Occipital lobe (tissue), 3 donors: ENCODE measurements at places on chromosomes 3 and 15.

- no peak for DNase-seq
These were observed 276.6 kb upstream of the NR2F2 start for GRCh38 chr15:96053781-96054428.

DNA sequence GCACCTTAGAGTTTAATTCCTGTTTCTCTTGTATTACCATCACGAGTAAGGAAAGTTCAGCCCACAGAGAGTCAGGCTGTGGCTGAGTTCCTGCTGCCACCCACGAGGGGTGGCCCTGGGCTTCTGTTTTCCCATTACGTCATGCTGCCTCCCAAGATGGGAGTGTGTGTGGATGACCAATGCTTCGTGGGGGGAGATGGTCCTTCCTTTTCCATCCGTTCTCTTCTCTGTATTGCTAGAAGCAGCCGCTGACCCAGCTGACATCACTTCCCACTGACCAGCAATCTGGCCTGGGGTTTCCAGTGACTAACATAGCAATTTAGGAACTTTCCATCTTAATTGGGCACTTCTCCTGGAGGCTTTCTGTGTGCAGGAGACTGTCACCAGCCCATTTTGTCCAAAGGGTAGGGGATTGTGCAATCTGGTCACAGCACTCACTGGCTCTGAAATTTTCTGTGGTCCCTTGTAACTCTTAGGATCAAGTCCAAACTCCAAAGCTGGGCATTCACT is 9.3 kb downstream of the IRAK2 start:
- DNase-seq = peak; percentile 44

GRCh38 chr3:21729888-21730459 is 21.0 kb downstream of the ZNF385D start:
- DNase-seq = no peak

GRCh38 chr15:38425269-38425668 is 28.7 kb upstream of the FAM98B start:
- no peak for DNase-seq

DNA sequence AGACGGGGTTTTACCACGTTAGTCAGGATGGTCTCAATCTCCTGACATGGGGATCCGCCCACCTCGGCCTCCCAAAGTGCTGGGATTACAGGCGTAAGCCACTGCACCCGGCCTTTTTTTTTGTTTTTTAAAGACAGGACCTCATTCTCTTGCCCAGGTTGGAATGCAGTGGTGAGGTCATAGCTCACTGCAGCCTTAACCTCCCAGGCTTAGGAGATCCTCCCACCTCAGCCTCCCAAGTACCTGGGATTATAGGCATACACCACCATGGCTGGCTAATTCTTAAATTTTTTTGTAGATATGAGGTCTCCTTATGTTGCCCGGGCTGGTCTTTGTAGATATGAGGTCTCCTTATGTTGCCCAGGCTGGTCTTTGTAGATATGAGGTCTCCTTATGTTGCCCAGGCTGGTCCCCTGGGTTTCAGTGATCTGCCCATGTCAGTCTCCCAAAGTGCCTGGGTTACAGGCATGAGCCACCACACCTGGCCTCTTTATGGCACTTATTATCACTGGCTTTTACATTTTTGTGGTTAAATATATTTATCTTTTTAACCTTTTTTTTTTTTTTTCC is 82.3 kb upstream of the RNU6-1 start:
- no peak for DNase-seq

GRCh38 chr3:152646004-152646403 is 188.9 kb upstream of the P2RY1 start:
- DNase-seq = no peak

GRCh38 chr15:87746333-87746732 is 510.2 kb downstream of the NTRK3 start:
- no peak for DNase-seq

- DNase-seq = peak; percentile 42
These were observed 9.4 kb downstream of the SLC51B start for GRCh38 chr15:65054333-65055200.

- DNase-seq = no peak
These were observed 34.1 kb downstream of the ZNF710 start for GRCh38 chr15:90035095-90035839.

DNA sequence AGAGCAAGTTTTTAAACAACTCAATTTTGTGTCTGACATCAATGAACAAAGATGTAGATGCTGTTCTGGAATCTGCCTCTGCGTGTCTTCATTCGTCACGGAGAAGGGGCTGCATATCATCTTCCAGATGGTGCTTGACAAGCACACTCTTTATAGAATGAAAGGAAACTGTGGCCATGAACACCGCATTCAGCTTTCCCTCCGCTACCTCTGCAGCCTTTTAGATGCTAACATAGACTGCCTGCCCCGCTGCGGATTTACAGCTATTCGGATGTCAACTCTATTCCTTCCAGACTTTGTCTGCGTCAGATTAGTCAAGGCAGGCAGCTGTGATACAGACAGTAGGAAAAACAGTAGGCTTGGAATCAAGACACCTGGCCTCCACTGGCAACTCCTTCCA is 232.9 kb downstream of the TJP1 start:
- DNase-seq = no peak

GRCh38 chr15:101139986-101140696 is 111.7 kb downstream of the CHSY1 start:
- no peak for DNase-seq

DNA sequence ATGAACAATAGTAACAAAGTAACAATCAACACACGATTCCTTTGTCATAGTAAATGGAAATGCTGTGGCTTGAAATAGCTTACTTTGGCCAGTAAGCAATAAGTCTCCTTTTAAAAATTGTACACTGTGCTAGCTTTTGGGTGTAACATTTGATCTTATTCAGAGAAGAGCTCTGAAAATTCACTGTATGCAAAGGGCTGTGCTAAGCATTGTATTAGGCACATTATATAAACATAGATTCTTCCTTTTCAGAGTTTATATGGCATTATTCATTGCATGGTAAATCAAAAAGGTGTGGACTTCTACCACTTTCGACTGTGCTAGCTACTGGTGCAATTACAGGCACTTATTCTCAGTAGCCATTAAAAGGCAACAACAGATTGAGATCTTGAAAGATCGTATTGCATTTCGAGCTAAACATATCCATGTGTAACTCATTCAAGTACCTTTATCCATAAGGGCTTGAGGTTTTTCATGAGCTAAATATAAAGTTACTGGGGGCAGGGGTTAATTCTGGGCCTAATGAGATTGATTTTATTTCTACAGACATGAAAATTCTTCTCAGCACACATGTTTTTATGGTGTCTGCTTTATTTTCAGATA is 246.8 kb downstream of the NR1D2 start:
- DNase-seq = no peak

GRCh38 chr3:134367869-134368750 is 6.1 kb downstream of the AMOTL2 start:
- no peak for DNase-seq

GRCh38 chr15:87732976-87733375 is 523.6 kb downstream of the NTRK3 start:
- no peak for DNase-seq

- no peak for DNase-seq
These were observed 14.8 kb upstream of the SH3BP5 start for GRCh38 chr3:15347063-15347736.

GRCh38 chr3:166685246-166685645 is 694.9 kb downstream of the ZBBX start:
- DNase-seq = no peak

DNA sequence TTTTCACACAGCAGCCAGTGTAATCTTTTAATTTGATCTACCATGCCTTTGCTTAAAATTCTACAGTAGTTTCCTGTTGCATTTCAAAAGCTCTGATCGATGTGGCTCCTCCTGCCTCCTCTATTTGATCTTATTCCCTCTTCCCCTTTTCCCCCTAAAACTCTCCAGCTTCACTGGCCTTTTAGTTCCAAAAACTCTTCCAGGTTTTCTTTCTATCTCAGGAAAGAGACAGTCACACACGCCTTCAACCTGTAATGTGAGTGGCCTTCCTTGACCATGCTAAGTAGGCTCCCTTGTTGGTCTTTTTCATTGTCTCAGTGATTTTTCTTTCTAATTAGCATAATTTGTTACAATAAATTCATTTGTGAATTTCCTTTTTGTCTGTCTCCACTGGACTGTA is 985 bp downstream of the TEX9 start:
- DNase-seq = no peak
